NCI-H1092 (cell line): ENCODE measurements at places on chromosomes 12 and 14.
A peak's percentile ranks its signal among the peaks of the same experiment; 100 is the strongest.

DNA sequence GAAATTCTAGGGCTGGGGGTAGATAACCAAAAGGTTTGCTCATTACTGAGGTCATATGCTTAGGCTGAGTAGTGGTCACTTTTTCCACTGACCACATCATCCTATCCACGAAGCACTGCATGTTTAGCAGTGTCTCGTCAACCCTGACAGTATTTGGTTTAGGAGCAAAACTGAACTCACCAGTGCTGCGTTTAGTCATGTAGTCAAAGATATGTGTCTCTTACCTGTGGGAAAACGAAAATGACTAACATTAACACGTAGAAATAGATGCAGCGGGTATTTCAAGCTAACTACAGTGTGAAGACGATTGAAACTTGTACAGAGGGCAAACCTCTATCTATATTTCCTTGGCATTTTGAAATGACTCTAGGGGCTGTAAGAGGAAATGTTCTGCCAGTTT, 34.6 kb downstream of the MTHFD1 start:
- no peak for DNase-seq

- DNase-seq: no peak
Observed at GRCh38 chr12:91261820-91262676, 79.4 kb upstream of the DCN start.

GRCh38 chr12:47237751-47238211, 158.0 kb upstream of the AMIGO2 start:
- DNase-seq: no peak

GRCh38 chr12:6200256-6201212, at the start of gene CD9:
TSS of gene CD9 (plus strand) at chr12:6200400. CDS start at chr12:6200500, 100 bp downstream.
- DNase-seq: no peak

GRCh38 chr12:86139671-86140070, 116.5 kb downstream of the MGAT4C start:
- DNase-seq: no peak

- DNase-seq: no peak
Observed at GRCh38 chr14:103695296-103696069, 19.8 kb downstream of the XRCC3 start.

- DNase-seq: no peak
Observed at GRCh38 chr12:42420395-42420794, 94.4 kb downstream of the PPHLN1 start.

- DNase-seq: peak; percentile 68
Observed at GRCh38 chr14:63045234-63045611, at the start of gene KCNH5. TSS of gene KCNH5 (minus strand) at chr14:63045458. CDS start at chr14:63045186, 272 bp downstream.

DNA sequence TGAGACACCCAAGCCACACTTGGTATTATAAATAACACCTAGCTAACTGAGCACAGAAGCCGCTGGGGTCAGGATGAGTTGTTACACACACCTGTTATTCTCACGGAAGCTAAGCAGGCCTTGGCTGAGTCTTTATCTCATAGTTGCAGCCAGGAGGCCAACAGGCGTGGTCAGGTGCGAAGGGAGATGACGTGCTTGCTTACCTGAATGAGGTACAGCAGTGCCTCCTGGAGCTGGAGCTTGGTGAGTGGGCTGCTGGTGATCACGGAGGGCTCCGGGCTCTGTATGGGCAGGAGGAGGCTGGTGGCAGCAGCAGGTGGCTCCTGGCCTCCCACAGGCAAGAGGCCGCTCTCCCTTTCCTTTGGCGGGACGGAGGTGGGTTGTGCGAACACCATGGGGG, 30.4 kb upstream of the CACNA2D4 start:
- DNase-seq: no peak

GRCh38 chr14:70926235-70926830, 19.1 kb downstream of the PCNX1 start:
- no peak for DNase-seq

DNA sequence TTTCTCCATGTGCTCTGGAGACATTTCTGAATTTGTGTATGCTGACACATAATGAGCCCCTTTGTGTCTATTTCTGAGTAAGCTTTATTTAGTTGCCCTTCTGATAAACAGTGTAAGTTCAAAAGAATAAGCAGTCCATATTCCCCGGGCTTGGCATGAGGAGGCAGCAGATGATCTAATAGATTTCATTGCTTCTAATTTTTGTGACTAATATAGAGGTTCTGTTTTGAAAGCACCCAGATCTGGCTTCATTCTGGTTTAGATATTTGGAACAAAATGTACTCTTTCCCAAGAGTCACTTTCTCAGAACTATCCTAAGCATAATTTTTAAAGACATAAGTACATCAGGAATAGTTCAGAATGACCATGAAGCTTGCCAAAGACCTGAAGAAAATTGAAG, 290.9 kb downstream of the BTG1 start:
- DNase-seq: no peak

DNA sequence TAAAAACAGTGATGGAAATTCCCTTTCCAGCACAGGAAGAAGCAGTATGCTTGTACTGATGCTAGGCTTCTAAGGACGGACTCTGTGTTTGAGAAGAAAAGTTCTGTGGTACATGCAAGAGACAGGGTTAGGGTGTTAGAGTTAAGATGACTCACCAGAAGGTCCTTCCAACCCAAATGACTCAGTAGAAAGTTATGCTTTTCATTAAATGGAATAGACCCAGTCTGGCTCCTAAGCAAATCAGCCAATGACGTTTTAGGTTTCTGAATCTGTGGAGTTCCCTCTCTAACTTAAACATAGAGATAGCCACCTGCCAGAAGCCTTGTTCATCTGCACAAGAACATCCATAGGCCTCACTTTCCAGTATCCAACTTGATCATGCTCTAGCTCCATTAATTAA, 5.7 kb downstream of the PTHLH start:
- no peak for DNase-seq

DNA sequence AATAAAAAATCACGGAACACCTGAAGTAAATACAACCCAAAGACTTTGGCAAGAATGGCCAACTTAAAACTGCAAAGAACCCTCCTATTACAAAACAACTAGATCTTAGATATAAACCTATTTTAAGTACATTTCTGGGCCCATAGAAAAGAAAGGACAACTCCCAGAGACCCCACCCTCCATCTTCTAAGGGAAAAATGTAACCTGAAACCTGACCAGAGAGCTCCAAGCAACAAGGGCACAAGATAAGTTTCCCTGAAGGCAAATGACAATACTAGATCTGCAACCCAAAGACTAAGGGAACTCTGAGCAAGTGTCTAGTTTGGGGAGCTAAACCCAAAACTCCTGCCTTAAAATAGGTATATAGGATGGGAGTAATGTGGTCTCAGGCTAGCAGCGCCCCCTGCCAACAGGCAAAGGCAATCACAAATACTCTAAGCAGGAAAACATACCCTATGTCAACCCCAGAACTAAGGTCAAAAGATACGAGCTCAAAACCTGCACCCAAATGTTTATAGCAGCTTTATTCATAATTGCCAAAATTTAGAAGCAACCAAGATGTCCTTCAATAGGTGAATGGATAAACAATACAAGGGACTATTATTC, 218.9 kb downstream of the ITPR2 start:
- DNase-seq: no peak

GRCh38 chr12:31834150-31834549, 105.3 kb upstream of the AMN1 start:
- no peak for DNase-seq

DNA sequence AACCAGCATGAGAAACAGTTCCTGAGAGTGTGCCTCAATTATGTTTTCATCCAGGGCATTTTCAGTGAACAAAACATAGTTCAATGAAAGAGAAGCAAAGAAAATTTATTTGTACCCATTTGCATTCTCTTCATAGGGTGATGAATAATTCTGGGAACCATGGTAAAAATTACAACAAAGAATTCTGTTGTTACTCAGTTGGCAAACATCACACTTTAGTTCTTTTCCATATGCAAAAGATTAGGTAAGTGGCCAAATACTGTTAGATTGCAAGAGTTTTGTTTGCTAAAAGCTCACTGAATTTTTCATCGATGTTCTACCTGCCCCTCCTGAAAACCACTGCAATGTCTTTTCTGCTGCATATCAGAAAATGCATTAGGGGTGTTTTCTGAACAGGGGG, 132.4 kb upstream of the RGS6 start:
- no peak for DNase-seq

DNA sequence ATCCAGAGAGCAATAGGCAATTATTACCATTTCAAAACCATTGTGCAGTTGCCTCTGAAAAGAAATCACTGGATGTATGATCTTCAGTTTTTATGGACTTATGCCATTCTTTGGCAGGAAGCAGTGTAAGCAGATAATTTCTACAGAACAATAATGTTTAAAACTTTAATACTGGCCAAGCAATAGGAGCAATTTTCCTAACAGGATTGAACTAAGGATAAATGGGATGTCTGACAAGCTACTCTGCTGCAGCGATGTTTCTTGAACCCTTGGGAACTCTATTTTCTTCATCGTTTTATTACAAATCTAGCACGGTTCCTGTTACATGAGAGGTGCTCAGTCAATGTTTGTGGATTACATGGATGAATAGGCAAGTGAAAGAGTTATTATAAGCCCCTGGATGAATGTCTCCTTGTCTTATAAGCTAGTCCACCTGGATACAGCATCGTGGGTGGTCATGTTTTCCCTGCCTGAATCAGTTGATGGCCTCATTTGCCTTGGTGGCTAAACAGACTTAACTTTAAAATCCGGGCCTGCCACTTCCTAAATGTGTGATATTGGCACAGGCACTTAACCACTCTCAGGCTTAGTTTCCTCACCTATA, 68.2 kb upstream of the MDM1 start:
- DNase-seq: peak; percentile 25

DNA sequence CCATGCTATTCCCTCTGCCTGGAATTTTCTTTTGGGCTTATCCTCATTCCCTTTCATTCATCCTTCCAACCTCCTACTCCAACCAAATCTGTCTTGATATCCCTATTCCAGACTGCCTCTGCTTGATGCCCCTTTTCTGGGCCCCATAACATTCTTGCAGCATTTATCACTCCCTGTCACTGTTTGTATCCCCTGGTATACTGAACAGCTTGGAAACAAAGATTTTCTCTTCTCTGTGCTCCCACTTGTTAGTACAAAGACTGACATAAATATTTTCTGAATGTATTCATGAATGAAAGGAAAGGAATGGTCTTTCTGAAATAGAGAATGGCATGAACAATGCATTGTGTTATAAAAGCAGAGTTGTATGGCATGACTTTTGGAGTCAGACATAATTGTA, 7.5 kb downstream of the IRAK4 start:
- DNase-seq: no peak

DNA sequence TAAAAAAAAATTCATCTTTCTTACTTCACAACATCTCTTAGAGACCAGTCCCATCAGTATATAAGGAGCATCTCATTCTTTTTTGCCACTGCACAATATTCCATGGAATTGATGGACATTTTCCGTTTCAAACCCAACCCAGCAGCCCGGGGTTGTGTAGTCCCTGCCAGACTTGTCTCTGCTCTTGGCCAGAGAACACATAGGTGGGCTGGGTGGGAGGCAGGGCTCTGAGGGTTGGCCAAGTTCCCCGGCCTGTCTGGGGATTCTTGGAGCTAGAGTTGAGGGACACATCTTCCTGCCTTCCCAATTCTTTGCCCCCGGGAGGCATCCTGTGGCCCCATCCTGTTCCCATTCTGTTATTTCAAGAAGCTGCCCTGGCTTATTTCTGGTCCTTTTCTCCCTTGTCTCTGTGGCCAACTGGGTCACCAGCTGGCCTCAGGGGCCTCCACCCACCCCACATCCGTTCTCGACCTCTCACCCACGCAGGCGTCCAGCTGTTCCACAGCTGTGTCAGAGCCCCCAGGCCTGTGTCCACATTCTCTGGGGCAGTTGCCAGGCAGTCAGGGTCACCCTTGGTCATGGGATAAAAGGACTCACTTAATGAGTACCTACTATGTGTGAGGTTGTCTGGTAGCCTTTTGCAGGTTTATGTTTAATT, 52.0 kb upstream of the CCDC63 start:
- DNase-seq: no peak

- DNase-seq: no peak
Observed at GRCh38 chr12:57672801-57673200, 21.1 kb upstream of the OS9 start.

GRCh38 chr12:109963743-109964429, 32.3 kb downstream of the GIT2 start:
- no peak for DNase-seq

- DNase-seq: no peak
Observed at GRCh38 chr14:92551044-92551841, 37.7 kb downstream of the RIN3 start.

DNA sequence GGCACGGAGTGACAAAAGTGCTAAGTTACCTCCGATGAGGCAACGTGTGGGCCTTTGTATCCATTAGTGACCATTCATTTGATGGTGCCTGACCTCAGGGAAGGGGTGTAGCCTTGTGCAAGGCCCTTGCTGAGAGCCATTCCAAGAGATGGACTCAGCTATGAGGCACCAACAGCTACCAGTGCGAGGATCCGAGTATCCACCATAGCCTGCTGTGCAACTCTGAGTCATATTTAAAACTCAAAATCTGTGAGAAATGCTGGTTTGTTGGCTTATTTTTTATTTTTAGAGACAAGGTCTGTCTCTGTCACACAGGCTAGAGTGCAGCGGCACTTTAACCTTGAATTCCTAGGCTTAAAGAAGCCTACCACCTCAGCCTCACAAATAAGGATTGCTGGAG, 25.1 kb upstream of the WNK1 start:
- no peak for DNase-seq

DNA sequence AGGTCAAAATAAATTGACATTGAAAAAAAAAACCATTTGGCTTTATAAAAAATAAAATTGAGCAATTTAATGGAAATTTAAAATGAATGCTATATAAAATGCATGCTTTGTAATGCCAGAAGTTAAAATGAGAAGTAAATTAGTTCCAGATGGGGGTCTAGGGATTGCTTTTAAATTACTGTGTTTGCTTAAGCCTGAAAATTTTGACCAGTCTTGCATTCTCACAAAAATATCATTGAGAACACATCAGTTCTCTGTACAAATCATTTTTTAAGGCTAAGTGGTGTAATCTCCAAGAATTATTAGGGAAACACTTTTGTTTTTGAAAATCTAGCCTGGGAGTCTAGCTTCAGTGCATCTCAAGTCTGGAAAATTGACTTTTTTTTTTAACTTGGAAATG, 90.7 kb downstream of the RERG start:
- DNase-seq: no peak

DNA sequence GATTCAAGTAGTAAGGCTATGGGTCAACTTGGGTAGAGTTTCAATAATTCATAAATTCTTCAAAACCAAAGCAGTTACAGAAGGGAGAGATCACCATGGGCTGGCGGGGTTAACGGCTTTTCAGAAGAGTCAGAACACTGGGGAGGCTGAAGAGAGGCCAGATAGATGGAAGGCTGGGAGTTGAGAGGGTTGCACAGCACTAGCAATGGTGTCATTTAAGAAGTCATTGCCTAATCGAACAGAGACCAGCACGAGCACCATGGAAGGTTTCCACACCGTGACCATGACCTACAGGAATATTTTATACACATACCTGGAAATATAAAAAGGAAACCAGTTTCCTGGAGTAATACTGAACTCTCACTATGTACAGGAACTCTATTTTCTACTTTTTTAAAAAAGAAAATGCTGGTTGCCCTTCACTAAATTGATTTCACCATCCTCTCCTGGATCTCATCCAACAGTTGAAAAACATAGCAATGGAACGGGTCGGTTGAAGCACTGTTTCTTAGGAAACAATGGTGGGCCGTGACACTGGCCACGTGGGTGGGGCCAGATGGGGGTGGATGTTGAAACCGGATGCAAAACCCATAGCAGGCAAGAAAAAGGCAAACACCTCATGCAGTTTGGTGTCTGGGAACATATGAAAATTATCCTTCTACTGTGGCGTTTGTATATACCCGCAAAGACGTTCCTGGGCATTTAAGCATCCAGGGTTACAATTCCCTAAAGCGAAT, 38.0 kb upstream of the RIN3 start:
- no peak for DNase-seq

GRCh38 chr12:52513736-52514135, 6.5 kb downstream of the KRT5 start:
- DNase-seq: no peak
